IMR-90 (cell line): ENCODE measurements at places on chromosomes 1 and 21. TPM values are rescaled to one million over a fixed set of nuclear protein-coding genes. Genes with fewer than 3 reads are reported as not detected.

The MIER1 gene
- 11.5 and 32.2 TPM in 2 replicates for total RNA-seq

The PRELP gene
- under 0.01 TPM in 1 of 2 replicates, not detected in the other for total RNA-seq

The DPYD gene
- total RNA-seq: 47.3 and 58.3 TPM in 2 replicates

The AUNIP gene
- 3.9 and 5.0 TPM in 2 replicates for total RNA-seq

The FCGR2B gene
- total RNA-seq: not detected in 2 replicates

The KRTAP19-3 gene
- not detected in 2 replicates for total RNA-seq

The C1QA gene
- not detected in 2 replicates for total RNA-seq
